ENCODE measurements at places on chromosomes 6 and 20.

- no peak for DNase-seq
Measured at GRCh38 chr20:32737371-32738223, 5.7 kb downstream of the COMMD7 start.

DNA sequence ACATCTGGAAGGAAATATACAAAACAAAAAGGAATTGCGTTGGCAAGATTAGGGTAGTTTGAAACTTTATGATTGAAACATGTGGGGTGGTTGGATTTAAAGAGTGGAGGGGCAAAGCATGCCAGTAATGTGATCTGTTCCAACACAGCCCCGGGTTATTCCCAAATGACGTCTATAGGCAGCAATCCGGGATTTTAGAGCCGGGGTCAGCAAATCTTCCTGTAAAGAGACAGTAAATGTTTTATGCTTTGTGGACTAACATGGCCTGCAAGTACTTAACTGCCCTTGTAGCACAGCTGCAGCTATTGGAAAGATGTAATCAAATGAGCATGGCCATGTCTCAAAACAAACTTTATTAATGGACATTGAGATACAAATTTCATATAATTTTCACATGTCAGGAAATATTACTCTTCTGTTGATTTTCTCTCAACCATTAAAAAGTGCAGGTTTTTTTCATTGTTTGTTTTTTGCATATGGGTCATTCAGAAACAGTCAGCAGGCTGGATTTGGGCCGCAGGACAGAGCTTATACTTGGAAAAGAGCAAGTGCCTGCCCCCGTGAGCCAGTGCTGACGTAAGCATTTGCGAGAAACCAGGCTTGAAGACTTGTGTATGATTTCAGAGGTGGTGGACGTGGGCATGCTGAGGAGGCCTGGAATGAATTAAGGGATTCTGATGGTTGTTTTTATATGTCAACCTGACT, 136.5 kb downstream of the DOK5 start:
- no peak for DNase-seq

DNA sequence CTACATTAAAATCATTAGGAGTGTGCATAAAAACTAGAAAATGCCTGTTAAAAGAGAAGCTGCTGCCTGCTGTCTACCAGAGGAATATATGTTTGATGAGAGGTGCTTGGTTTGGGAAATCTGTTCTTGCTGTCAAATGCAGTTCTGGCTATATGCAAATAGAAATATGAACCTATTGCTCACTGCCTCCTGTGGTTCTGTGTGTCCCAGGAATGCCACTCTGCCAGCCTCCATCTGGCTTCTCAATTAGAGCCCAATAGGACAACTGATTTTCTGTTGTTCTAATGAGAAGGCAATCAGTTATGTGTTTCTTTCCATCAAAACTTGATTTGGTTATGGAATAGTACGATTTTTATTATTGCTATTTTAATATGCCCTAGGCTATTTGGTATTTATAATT, 759.7 kb downstream of the HDGFL1 start:
- DNase-seq, result peak; percentile 49

DNA sequence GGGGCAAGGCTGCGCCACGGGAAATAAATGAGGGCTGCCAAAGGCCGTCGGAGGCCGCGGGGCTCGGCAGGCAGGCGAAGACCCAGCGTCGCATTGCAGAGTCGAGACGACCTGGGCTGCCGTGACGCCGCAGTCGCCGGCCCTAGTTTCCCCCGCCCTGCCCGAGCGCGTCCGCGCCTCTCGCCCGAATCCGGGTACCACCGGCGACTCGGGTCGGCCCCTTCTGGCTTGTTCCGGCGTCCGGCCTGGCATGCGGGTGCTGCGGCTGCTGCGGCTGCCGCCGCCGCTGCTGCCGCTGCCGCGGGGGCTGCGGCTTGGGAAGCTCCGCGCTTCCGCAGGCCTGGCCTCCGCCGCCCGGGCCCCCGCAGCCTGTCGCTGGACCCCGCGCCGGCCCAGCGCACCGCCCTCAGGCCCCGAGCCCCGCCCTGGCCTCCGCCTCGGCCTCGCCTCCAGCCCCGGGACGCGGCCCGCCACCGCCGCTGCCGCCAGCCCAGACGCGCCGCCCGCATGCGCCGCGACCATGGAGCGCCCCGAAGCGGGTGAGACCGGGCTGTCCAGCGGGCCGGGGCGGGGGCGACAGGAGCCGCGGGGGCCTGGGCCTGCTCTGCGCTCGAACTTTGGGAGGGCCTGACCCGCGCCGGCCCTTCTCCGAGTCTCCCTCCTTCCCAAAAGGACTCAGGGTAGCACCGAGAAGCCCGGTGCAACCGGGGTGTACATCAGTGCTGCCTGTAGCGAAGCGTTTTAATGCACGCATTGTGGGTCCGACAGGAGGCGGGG, at the start of gene AKAP7:
Gene AKAP7, plus strand, starts transcription at position 224 of the 777 bp plus-strand sequence. Its CDS starts 297 bp downstream, at position 521.
- peak; percentile 90 for DNase-seq

GRCh38 chr20:58639182-58640146, 11.6 kb upstream of the STX16 start:
- no peak for DNase-seq

- peak; percentile 74 for DNase-seq
Measured at GRCh38 chr6:130955755-130956154, 107.3 kb downstream of the EPB41L2 start.

DNA sequence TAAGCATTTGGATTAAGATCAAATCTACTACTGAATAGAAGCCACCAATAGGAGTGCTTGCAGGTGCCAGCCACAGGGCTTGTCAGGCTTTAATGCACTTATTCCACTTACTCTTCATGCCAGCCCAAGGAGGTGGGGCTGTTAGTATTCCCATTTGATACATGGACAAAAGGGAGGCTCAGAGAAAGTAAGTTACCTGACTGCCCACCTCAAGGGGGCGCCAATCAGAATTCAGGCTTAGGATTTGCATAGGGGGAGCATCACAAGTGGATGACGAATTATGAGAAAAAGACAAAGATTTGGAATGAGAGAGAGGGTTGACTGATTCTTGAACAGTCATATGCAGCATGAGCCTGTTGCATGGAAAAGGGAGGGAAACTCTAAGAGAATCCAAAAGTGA, 188.4 kb upstream of the TSHZ2 start:
- DNase-seq, result peak; percentile 5

DNA sequence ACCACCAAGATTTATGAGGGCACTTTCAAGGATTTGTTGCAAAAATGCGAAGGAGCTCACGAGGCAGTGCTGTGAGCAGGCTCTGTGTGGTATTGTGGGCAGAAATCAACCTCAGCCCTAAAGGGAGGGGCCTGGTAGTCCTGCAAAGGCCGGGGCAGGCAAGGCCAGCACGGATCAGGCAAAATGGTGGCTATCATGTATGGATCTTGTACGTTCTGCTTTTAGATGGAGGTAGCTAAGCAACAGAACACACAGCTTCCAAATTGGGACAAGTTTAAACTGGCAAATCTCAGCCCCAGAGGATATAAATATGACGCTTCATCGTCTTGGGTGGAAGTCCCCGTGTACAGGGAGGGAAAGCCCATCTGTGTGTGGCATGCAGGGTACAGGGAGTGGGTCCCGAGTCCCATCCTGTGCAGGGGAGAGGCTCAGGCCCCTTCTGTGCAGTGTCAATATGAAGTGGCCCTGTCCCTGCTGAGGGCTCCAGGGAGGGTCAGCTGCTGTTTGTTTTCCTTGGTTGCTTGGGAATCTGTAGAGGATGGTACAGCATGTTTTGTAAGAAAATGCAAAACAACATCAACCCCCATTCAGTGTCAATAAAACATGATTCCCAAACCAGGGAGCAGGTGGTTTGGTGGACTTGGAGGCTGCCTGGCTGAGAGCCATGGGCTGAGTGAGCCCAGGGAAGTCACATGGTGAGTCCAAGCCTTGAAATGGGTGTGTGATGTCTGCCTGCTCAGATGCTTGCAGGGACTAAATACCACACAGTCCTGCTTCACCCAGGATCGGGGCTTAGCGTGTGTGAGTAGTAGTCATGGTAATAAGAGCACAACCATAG, 113.0 kb downstream of the SYCP2 start:
- peak; percentile 71 for DNase-seq

DNA sequence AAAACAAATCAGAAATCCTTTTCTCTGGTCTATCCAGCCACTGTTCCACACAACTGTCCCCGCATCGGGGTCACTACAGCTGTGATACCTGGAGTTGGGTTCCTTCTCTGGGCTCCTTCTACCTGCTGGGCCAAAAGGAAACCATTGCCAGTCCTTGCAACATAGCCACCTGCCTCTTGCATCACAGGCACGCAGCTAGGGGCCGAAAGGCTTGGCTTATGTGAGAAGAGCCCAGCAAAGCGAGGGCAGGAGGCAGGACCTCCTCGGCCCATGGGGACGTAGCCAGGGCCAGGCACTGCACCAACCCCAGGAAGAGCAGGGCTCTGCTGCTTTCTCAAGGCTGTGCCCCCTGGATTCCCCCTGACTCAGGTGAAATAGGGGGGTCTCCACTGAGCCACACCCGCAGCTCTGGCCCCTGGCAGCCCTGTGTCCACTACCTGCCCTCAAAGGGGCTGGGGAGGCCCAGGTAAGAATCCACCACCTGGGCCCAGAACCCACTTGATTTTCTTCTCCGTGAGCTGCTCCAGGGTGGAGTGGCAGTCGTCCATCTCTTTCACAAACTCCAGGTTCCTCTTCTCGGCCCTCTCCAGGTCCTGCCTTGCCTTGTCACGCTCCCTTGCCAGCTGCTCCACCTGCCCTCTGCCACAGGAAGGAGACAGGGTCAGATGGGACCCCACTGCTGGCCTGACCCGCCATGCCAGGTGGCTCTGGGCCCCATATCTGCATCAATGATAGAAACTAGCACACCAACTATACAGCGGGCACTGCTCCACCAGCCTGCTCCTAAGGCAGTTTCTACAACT, 88.9 kb downstream of the GINS1 start:
- DNase-seq, result no peak

- no peak for DNase-seq
Measured at GRCh38 chr20:12110711-12111110, 193.0 kb downstream of the BTBD3 start.

- DNase-seq, result no peak
Measured at GRCh38 chr20:59996108-59996507, 37.9 kb downstream of the CDH26 start.

DNA sequence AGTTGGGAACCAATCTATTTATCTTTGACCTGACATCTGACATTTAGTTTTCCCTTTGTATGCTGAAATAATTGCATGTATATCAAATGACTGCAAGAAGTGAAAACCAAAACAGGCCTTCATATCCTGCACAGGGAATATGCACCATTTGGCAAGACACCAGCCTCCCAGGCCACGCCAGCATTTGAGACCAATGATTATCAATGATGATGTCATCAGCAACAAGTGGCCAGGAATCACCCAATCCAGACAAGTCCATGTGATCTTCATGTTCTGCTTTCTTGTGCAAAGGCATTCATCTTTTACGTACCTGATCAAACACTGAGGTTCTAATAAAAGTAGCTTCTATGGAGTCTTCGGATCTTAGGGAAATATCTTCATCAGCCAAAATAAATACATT, 107.4 kb upstream of the TENT5A start:
- no peak for DNase-seq

- no peak for DNase-seq
Measured at GRCh38 chr6:110239526-110240274, 59.5 kb downstream of the CDC40 start.

DNA sequence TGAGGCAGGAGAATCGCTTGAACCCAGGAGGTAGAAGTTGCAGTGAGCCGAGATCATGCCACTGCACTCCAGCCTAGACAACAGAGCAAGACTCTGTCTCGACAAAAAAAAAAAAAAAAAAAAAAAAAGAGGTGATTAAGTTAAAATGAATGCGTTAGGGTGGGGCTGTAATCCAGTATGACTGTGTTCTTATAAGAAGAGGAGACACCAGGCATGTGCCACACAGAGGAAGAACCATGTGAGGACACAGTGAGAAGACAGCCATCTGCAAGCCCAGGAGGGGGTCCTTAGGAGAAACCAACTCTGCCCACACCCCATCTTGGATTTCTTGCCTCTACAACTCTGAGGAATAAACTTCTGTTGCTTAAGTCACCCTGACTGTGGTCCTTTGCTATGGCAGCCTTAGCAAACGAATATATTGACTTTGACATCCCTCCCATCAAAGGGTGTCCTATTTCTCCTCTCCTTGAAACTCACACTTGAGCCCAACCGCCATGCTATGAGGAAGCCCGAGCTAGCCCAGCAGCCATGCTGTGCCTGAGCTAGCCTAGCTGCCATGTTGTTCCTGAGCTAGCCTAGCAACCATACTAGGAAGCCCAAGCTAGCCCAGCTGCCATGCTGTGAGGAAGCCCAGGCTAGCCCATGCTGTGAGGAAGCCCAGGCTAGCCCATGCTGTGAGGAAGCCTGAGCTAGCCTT, 15.8 kb upstream of the PPP1R16B start:
- no peak for DNase-seq

DNA sequence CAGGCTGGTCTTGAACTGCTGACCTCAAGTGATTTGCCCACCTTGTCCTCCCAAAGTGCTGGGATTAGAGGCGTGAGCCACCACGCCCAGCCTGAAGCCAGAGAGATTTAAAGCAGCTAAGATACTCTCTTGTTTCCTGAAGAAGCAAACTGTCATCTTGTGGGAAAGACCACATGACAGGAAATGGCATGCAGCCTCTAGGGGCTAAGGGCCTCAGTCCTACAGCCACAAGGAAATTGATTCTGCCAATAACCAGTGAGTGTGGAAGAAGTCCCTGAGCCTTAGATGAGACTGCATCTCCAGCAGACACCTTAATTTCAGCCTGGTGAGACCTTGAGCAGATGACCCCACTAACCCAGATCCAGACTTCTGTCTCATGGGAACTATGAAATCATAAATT, 40.9 kb downstream of the KIZ start:
- DNase-seq, result no peak

DNA sequence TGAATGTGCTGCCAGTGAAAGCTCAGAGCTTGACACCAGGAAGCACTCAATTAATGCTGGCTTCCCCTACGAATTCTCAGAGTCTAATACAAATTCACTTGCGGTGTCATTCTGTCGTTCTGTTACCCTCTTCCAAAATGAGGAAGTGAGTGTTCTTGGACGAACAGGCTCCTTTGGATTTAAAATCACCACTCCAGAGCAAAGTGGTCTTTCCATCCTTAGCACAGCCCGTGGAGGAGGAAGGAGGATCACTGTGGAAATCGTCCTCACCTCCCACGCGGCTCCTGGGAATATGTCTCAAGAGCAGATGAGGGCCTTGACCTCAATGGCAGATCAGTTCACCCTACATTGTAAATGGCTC, 41.7 kb downstream of the RIOK1 start:
- DNase-seq, result no peak

GRCh38 chr6:84979541-84979940, 215.1 kb upstream of the TBX18 start:
- no peak for DNase-seq

DNA sequence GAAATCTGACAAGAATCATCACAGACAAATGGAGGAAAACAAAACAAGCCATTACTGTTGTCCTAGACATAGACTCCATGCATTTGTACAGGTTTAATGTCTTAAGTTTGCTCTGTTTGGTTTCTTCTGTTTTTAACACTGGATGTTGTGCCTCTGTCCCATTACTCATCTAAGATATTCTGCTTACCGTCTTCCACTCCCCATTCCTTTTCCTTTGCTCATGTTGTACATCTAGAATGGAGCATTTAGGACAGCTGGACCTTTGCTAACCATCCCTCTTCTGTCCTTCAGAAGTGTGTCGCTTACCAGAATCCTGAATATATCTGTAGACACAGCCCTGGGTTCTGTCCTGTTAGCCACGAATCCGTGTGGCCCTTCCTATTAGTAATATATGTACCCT, 35.2 kb downstream of the RAB22A start:
- DNase-seq, result no peak

- no peak for DNase-seq
Measured at GRCh38 chr6:163136681-163137397, 277.7 kb upstream of the QKI start.
